ENCODE measurements at places on chromosomes 5 and 9.

DNA sequence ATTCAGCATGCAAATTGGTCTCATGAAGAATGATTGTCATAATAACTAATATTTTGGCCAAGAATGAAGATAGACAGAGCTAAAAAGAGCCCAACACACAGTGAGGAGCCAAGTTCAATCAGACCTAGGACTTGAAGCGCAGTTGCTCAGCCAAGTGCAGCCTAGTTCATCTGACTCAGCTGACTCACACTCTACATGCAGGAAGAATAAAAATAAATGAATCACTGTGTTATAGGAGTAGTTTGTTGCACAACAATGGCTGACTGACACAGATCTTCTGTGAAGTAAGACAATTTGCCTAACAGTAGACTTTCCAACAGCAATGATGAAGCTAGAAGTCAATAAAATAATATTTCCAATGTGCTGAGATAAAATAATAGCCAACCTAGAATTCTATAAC, 261.5 kb downstream of the CEMIP2 start:
- no peak for DNase-seq

GRCh38 chr9:81256368-81256767, 433.0 kb downstream of the TLE1 start:
- no peak for DNase-seq

GRCh38 chr5:28548856-28549255, 1510.5 kb upstream of the CDH9 start:
- no peak for DNase-seq

- DNase-seq = no peak
These were observed 43.8 kb downstream of the CAMK2A start for GRCh38 chr5:150245808-150246207.

DNA sequence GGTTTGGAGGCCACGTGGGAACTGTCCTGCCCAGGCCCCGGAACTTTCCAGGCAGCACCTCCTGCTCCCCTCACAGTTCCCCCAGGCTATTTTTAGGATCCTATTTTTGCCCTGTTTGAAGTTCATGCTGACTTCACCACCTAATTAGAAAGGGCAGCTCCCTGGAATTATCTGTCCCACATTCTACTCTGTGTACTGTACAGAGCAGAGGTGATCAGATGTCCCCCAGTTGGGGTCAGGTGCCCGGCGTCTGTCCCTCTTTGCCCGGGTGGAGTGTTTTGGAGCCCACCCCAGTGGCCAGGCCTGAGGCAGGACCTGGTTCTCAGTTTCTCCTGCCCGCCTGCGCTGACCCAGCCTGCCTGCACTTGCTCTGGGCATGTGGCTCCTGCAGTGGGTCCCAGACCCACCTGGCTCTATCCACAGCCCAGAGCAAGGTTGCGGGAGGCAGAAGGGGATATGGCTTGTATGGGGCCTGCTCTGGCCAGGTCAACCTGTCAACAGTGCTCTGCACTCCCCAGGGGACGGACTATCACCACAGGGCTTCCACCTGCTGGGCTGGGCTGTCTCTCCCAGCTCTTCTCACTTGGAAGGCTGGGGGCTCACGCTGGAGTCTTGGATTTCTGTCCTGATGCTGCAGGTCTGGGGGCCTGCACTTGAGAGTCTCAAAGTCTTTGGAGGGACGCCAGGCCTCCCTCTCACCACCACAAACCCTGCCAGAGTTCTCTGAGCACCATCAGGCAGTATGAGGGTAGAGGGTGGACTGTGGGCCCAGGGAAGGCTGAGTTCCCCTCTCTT, 268.3 kb downstream of the GADD45G start:
- DNase-seq = no peak

DNA sequence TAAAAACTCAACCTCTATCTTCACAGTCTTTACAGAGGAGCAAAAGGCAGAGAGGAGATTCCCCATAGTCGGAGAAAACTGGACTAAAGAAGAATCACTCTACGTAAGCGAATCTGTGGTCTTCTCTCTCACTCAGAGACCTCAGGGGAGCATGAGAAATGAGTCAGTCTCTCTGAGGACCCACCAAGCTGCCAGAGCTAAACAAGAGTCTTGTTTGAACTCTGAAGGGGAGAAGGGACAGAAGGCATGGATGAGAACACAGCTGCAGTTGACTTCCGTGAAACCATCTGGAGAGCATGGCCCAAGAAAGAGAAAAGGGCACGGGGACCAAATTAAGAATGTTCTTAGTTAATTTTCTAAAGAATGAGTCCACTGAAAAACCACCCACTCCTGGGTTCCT, 12.8 kb upstream of the MAN2A1 start:
- DNase-seq = no peak

- DNase-seq = no peak
These were observed 2.5 kb upstream of the RNF38 start for GRCh38 chr9:36402536-36402935.

DNA sequence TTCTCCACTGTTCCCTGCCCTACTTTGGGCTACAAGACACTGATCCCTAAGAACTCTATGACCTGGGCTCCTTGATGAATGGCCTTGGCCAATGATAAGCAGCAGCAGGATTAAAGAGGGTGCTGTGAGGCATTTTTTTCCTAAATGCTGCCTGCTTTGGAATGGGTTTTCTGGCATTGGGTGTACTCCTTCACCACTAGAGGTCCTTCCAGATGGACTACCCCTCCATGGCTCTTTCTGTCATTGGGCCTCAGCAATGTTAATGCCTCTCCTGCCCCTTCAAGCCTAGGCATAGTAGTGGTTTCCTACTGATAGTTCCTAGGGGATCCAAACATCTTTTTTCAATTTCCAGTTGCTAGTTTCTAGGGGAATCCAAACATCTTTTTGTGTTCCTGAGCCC, 319.3 kb upstream of the RPS23 start:
- no peak for DNase-seq

DNA sequence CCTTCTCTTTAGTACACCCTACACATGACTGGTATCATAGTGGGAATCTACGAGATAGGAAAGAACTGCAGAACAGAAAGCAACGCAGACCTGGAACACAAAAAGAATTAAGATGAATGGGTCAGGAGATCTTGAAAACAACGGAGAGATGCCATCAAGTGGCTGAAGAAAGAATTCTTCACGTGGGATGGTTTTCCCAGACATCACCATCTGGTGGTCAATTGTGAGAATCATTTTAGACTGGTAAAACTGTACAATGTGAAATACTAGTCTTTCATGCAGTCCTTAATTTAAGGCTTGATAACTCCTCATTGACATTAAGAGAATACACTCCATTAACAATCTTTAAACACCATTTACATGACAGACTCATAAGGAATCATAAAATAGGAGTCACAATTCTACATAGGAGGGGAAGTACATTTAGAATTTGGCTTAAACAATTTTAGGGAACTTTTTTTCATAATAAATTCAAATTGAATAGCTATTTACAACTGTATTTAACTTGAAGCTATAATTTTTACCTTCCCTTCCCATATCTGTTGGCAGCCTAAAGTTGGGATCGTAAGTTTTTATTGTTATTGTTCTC, 128.4 kb upstream of the TRPM3 start:
- DNase-seq = peak; percentile 12

DNA sequence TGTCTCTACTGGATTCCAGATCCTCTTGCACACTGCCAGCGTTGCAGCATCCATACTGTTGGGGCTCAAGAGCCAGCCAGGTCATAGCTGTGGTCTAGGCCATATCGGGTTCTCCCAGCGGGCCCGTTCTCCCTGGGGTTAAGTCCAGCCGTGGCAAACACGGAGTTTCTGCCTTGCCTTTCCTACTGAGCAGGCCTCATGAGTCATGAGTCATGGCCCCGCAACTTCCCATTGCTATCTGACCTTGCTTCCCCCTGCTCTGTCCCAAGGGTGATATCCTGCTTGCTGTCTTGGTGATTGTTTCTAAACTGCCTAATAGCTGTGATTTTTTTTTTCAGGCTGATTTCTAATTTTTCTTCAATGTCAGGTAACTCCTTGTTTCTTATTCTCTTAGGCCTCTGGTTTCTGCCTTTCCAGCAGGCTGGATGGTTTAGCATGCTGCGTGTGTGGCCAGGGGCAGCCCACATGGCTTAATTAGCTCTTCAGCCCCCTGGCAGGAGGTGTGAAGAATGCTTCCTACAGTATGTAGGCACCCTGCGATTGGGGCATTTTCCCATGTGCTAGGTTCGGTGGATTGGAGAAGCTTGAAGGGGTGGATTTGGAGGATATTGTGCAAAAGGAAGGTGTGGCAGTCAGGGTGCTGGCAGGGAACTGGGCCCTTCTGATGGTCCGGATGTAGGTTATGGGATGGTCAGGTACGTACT, 18.7 kb downstream of the DAPK1 start:
- no peak for DNase-seq

GRCh38 chr5:82275216-82275664, 2.9 kb downstream of the RPS23 start:
- DNase-seq = no peak

DNA sequence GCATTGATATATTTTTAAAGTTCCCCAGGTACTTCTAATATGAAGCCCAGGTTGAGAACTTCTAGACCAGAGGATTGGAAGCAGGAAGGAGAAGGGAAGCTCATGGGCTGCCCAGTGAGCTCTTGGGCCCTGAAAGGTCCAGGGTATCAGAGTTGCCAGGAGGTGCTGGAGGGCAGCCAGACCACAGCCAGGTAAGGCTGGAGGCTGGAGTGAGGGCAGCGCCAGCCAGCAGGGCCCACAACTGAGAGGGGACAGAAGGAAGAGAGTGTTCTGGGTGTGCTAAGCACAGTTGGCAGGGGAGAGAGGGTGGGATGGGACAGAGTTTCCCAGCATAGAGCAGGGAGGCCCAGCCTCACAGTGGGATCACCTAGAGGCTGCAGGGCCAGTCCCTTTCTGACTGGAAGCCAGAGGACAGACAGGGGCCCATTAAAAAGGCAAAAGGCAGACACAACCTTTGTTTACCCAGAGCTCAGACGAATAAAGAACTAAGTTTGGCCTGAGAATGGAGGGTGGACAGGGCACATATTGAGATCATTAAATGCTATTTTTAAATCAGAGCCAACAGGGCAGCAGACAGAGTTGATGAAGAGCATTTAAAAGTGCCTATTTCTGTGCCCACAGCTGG, 94.9 kb downstream of the PDE8B start:
- DNase-seq = no peak

DNA sequence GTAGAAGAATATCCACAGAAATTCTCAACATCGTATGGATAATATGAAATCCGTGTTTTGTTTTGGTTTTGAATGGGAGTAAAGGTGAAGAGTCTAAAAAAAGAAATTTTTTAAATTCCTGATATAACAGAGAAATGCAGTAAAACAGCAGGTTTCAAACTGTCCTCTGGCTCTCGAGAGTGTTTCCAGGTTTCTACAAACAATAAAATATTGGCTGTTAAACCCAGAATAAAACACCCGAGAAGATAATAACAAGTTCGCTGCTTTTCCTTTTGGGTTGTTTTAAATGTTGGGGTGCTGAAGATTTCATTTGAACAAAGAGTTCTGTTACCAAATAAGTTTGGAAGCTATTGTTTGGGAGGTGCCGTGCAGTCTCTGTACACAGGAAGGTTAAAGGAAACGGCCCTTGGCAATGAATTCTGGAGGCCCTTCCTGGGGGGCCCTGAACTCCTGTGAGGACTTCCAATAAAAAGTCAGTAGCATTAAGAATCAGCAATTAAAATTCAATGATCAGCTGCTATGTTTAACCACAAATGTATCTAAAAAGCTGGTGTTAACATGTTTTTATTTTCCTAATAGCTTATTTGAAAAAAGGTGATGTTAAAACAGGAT, 215.8 kb downstream of the TSSK1B start:
- no peak for DNase-seq

DNA sequence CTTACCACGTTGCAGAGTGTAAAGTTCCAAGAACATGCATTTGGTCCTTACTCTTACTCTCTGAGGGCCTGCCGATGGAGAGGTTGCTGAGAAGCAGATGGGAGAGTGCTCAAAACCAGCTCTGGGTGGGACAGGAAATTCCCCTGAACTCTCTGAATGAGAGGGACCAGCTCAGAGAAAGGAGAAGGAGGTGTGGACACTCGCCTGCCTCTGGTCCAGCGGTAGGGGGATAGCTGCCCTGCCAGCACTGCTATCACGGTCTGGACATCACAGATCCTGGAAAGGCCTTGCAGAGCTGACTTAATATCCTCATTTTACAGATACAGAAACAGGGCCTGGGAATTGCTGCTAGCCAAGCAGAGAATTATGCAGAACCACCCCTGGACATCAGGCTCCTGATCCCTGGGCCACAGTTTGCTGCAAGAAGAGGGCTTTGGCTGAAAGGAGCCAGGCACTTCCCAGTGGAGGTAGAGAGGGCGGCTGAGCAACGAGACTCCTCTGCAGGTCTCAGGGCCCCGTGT, 4.9 kb downstream of the TRAF1 start:
- no peak for DNase-seq

GRCh38 chr5:135246923-135247795, 151.9 kb downstream of the MACROH2A1 start:
- no peak for DNase-seq

DNA sequence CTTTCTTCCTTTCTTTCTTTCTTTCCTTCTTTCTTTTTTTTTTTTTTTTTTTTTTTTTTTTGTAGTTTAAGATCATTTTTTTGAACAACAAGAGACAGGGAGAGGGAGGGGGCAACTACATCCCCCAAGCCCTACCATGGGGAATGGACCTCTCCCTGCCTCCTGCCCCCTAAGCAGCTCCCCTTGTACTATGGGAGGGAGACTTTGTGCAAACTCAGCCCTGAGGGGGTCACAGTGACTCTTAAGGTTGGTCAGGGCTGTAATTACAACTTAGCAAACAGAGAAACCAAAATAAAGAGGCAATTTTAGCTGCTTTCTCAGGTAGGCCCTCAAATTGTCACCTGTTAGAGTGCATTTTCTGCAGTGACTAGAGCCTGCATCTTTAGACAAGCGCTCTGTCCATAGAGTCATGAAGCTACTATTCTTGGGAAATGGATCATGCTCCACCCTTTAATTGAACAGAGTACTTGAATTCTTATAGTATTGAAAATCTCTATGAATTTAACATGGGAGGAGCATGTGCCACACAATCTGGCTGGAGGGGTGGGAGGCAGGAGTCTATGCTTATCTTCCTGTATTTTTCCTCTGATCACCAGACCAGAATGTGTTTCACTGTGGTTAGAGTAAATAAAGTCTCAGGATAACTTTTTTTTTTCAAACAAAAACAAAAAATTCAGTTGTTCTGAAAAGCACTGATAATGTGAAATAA, 24.3 kb upstream of the PIK3R1 start:
- DNase-seq = no peak

DNA sequence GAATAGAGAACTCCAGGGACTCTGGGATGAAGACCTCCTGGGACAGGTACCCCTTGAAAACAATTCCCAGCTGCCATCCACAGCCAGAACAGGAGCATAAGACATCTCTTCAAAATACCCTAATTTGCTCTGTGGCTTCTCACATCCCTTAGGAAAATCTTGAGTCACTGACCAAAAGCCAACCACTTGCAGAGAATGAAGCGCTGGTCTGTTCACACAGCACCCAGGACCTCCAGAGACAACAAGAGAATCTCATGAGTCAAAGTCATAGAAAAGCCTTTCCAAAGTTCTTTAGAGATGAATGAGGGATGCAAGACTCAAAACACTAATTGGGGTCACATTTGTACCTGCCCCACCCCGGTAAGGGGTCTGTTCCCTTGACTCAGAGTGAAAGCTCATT, 210.6 kb downstream of the SEMA5A start:
- DNase-seq = no peak

DNA sequence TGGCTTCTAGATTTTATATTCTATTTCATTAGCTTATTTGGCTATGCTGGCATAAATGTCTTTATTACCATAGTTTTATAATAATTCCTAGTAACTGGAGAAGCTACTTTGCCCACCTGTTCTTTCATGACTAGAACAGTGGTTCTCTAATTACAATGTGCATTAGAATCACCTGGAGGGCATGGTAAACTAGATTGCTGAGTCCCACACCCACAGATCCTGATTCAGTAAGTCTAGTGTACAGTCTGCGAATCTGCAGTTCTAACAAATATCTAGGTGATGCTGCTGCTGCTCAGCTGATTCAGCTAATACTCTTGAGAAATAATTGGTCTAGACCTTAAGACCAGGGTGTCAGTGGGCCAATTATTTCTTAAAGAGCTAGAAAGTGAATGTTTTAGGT, 35.5 kb downstream of the RNF38 start:
- no peak for DNase-seq

All from NCI-H748 treated with DMSO at 0.1 percent for 48 hours (cell line).